Head of caudate nucleus (tissue), 42 donors: ENCODE measurements at places on chromosomes 6 and 20.
A peak's percentile ranks its signal among the peaks of the same experiment; 100 is the strongest.

DNA sequence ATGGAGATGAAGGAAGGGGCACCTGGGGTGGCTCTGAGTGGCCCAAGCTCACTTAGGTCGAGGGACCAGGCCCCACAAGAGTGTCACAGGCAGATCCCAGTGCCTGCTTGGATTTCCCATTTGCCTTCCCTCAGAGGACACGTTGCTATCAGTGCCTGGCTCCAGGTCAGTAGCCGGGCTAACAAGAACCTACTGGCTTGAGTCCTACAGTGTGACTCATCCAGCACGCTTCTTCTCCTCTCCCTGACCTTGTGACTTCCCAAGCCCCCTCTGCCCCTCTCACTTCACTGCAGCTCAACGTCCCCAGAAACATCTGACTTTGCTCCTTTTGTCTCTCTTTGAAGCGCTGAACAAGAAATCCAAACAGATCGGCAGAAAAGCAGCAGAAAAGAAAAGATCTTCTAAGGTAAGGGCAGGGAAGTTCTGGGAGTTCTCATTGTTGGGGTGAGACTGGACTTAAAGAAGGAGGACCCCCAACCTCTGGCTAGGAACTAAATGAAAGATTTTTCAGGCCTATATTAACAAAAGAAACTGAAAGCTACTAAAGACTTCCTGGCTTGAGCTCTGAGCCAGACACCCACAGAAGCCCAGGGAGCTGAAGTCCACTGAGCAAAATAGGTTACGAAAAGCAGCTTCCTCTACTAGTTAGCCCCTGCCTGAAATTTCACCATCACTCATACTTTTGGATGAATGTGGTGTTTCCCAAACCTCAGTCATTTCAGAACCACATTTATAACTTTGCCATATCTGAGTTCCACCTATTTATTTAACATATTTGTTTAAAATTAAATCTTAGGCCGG lies 21.5 kb downstream of the ASIP start:
- DNase-seq: no peak

DNA sequence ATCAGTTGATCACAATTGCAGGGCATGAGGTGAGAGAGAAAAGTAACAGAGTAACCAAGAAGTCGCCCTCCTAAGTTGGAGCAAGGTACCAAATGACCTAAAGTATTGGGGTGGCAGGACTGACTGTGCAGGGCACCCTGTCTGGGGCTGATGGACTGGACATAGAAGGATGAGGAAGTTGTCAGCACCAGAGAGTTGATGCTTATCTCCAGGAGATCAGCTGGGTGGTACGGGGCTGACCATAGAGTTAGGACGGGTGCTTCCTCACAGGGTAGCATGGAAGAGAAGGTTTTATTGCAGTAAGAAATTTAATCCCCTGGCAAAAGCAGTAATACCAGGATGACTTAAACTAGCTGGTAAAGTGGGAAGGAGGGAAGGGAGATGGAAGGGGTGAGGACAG lies 66.7 kb downstream of the TMEM170B start:
- no peak for DNase-seq

DNA sequence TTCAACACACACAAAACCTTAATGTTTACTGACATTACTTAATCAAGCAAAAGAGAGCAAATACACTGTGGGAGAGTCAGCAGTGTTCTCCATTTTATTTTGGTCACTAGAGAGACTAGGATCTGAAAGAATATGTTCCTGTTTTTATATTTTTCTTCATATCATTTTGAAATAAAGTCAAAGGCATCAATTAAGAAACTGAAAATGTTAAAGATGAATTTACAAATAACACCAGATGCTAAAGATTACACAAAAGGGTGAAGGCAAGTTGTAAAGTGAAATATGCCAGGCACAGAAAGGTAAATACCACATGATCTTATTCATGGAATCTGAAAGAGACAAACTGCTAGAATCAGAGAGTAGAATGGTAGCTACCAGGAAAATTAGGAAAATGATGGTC lies 60.3 kb upstream of the FABP7 start:
- DNase-seq: no peak

DNA sequence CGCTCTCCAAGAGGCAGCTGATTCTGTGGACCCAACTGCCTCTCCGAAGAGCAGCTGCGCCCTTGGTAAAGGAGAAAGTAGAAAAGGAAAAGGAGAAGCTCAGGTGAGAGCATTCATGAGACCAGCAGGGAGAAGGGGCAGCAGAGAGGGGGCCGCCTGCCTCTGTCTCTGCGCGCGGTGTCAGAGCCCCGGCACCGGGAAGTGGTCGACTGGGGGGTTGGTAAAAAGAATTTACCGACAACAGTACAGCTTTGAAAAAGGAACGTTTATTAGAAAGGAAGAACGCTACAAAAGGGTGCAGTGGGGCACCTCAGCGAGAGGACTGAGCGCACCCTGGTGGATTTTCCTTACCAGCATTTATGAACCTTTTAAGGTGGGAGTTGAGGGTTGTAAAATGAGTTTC lies 61.9 kb downstream of the GPR6 start:
- DNase-seq: peak; percentile 30

GRCh38 chr20:25206063-25206403 lies 10.5 kb downstream of the ENTPD6 start:
- DNase-seq: no peak

GRCh38 chr6:142781129-142781528 lies 163.8 kb downstream of the HIVEP2 start:
- DNase-seq: no peak

DNA sequence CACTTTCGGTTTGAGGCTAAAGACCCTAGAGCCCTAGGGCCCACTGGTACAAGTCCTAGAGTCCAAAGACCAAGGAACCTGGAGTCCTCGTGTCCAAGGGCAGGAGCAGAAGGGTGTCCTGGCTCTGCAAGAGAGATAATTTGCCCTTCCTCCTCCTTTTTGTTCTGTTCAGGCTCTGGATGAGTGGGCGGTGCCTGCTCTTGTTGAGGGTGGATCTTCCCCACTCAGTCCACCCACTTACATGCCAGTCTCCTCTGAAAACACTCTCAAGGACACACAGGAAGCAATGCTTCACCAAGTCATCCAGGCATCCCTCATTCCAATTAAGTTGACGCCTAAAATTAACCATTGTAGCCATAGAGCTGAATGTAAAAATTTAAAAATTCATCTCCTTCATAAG lies 102.1 kb downstream of the UST start:
- peak; percentile 43 for DNase-seq

DNA sequence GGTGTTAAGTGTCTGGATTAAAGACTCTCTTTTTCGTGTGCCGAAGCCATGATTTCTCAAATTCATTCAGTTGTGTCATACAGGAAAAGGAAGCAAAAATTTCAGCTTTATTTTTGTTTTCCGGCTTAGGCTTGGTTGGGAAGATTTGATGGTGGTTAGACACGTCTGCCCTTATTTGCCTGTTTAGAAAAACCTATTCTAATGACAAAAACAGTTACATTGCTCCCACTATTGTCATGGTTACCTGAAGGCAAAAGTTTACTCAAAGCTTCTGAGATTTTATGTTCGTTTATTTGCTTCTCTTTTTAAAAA lies 982 bp downstream of the DNAJC5 start:
- no peak for DNase-seq

- peak; percentile 89 for DNase-seq
Observed at GRCh38 chr6:3750317-3751076, 1.0 kb downstream of the PXDC1 start.

- no peak for DNase-seq
Observed at GRCh38 chr20:45828589-45828988, 1.5 kb upstream of the TNNC2 start.

GRCh38 chr6:21931641-21932335 lies 338.2 kb downstream of the SOX4 start:
- no peak for DNase-seq

DNA sequence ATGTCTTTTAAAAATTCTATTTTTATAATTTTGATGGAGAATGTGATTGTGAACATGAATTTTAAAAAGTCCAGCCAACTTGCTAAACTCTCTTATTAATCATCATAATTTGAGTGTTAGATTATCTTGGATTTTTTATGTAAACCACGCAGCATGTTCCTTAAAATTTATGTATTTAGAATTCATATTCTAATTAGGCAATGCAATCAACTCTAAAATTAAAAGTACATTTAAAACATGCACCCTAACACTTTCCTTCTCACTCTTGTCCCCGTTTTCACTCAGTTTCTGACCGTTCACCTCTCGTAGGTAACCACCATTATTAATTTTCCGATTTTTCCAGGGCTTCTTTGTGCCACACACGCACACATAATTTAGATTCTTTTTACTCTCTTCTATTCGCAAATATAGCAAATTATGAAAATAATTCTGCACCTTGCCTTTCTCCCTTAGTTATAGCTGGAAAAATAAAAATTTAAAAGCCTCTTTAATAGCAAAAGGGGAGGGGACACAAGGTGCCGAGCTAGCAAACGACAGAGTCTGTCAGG lies 329 bp upstream of the ZKSCAN3 start:
- no peak for DNase-seq

GRCh38 chr6:27838945-27839625 lies 73.1 kb downstream of the OR2B2 start:
- DNase-seq: no peak

GRCh38 chr20:57402206-57403125 lies 11.3 kb downstream of the RBM38 start:
- DNase-seq: no peak

GRCh38 chr20:18430172-18430826 lies 36.5 kb downstream of the DZANK1 start:
- no peak for DNase-seq

DNA sequence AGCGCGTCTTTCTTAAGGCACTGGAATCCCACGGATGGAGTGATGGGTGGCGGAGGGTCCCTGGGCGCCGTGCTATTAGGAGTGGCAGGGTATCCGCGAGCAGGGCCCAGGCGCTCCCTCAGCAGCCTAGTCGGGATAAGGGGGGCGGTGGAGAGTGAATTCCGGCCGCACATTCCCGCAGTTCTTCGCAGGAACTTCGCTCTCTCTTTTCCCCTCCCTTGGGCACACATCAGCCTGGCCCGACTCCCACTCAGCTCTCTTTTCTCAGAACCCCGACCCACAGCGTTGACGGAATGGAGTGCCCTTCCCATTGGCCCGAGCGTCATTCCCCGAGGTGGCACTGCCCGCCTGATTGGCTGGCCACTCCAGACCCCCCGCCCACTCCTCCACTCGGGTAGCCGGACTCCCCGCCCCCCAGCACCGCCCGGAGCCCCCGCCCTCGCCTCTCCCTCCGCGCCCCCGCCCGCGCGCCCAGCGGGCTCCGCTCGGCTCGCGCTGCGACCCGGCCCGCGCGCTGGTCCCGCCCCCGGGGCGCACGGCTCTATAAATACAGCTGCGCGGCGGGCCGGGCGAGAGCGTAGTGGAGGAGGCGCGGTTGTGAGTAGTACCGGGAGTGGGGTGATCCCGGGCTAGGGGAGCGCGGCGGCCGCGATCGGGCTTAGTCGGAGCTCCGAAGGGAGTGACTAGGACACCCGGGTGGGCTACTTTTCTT lies at the start of gene ID4:
Gene ID4, plus strand, starts transcription at position 572 of the 712 bp plus-strand sequence. CDS start 385 bp downstream, outside the sequence.
- DNase-seq: peak; percentile 93

- no peak for DNase-seq
Observed at GRCh38 chr6:53440336-53440945, 91.7 kb upstream of the ELOVL5 start.

DNA sequence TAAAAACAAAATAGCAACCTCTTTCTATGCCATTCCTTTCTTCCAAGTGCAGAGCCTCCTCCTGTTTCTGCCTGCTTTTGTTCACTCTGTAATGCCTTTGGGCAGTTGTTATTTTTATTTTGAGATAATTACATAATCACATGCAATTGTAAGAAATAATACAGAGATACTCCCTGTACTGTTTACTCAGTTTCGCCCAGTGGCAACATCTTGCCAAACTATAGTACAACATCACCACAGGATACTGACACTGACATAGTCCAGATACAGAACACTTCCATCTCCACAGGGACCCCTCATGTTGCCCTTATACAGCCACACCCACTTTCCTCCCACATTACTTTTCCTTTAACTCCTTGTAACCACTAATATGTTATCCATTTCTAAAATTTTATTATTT lies 59.7 kb downstream of the BANF2 start:
- DNase-seq: no peak

GRCh38 chr6:45737331-45738056 lies 278.2 kb downstream of the CLIC5 start:
- no peak for DNase-seq

- DNase-seq: no peak
Observed at GRCh38 chr6:146909886-146910285, 294.3 kb upstream of the STXBP5 start.
